ENCODE measurements at places on chromosomes 1 and 21.

DNA sequence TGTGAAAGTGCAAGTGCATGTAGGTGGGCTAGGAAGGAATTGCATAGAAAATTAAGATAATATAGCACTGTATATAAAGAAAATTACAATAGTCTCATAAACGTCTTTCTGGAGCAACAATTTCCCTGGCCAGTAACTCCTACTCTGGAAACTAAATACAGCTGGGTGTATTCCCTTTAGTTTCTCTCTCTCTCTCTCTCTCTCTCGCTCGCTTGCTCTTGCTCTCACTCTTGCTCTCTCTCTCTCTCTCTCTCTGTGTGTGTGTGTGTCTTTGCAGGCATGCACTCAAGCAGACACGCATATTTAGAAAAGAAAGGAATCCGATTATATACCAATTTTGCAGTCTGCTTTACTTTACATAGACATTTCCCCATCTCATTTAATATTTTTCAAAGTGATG is 14.7 kb downstream of the S100A10 start:
- DNase-seq, result no peak

DNA sequence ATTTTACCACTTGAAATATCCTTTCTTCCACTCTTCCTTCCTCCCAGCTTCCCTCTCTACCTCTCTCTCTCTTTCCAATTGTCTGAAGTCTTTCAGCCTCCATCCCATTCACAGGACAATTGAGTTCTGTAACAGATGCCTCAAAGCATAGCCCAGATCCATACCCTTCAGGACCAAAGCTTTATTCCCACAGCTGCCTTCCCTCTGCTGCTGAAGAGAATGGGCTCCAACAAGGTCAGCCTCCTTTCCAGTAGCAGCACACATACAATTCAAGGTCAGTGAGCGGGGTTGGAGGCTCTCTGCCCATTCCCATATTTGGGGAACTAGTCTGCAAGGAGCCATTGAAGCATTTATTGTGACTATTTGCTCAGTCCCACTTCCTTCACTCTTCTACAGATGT is 179.9 kb downstream of the DPYD start:
- DNase-seq, result no peak

GRCh38 chr1:21573971-21574465 is 64.8 kb downstream of the ALPL start:
- peak; percentile 25 for DNase-seq

DNA sequence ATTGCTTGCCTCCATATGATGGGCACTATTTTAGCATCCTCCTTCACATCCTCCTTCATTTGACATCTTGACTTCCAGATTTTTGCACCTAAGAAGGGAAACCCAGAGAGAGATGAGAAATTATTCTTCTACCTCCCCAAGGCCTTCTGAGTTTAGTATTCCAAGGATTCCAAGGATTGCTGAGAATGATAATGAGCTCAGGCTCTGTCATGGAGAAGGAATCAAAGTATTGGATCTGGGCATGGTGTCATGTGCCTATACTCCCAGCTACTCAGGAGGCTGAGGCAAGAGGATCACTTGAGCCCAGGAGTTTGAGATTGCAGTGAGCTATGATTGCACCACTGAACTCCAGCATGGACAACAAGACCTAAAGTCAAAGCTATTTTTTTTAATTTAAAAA is 26.6 kb upstream of the ZNF281 start:
- DNase-seq, result no peak

DNA sequence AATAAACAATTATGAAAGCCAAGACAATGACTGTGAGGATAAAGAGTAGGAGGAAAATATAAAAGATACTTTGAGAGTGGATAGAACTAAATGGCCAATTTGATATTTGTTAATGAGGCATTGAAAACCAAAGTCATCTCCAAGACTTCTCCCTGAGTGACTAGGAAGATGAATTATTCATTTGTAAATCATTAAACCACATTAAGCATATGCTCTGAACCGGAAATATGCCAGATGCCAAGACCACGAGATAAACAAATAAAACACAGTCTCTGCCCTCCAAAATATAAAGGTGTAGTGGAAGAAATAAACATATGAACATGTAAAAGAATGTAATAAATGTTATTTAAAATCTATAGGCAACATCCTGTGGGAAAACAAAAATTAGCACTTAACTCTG is 78.8 kb downstream of the MRPL39 start:
- DNase-seq, result no peak

DNA sequence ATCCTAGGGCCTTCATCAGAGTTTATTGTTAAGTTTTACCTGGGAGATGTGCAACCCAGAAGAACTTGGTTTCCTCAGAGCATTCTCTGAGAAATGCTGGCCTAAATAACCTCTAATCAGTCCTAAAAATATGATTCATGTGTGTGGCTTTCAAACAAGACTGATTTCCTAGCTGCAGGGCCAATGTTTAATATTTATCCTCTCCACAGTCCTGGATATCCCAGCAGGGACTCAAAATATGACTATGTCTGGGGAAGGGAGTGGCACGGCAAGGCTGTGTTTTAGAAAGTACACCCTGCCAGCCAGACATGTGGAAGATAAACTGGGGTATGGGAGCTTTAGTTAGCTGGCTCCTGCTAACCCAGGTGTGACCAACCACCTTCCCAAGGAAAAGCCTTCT is 26.3 kb downstream of the PLPP3 start:
- no peak for DNase-seq

DNA sequence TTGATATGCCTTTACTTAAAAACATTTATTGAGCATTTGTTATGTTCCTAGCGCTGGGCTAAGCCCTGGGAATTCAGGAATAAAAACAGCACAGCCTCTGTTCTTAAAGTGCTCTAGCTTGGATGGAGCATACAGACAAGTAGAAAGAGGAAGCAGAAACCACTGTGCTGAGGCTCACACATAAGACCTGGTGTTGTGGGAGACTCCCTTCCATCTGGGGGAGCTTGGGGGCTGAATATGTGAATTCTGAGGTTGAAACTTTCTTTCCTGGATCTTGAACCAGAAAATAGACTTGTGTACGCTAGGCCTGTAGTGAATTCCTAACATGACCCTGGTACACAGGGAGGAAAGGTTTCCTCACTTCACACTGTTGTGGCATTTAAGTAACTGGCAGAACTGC is 209.9 kb downstream of the ZNF326 start:
- DNase-seq, result no peak

DNA sequence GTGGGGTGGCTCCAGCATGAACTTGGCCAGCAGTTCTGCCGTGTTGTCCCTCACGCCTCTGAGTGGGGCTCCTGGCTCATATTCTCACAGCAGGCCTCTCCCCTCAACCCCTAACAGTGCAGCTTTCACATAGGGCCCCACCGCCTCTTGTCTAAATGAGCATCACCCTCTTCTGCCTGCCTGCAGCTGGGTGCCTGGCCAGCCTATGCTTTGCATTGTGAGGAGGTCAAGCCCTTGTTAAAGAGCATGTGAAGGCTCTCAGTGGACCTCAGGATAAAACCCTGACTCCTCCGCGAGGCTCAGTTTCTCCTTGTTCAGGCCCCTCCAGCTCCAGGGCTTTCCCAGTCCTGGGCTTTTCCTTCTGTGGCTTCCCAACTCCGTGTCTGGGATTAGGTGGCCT is 34.8 kb downstream of the CRYAA start:
- no peak for DNase-seq
